ENCODE measurements at places on chromosomes 1 and 21.
A peak's percentile ranks its signal among the peaks of the same experiment; 100 is the strongest.

- no peak for DNase-seq
Measured at GRCh38 chr1:66475940-66476339, 58.0 kb upstream of the SGIP1 start.

- DNase-seq, result no peak
Measured at GRCh38 chr1:205162301-205162700, 40.5 kb upstream of the RBBP5 start.

GRCh38 chr1:117698398-117699160, 92.7 kb downstream of the TENT5C start:
- no peak for DNase-seq

DNA sequence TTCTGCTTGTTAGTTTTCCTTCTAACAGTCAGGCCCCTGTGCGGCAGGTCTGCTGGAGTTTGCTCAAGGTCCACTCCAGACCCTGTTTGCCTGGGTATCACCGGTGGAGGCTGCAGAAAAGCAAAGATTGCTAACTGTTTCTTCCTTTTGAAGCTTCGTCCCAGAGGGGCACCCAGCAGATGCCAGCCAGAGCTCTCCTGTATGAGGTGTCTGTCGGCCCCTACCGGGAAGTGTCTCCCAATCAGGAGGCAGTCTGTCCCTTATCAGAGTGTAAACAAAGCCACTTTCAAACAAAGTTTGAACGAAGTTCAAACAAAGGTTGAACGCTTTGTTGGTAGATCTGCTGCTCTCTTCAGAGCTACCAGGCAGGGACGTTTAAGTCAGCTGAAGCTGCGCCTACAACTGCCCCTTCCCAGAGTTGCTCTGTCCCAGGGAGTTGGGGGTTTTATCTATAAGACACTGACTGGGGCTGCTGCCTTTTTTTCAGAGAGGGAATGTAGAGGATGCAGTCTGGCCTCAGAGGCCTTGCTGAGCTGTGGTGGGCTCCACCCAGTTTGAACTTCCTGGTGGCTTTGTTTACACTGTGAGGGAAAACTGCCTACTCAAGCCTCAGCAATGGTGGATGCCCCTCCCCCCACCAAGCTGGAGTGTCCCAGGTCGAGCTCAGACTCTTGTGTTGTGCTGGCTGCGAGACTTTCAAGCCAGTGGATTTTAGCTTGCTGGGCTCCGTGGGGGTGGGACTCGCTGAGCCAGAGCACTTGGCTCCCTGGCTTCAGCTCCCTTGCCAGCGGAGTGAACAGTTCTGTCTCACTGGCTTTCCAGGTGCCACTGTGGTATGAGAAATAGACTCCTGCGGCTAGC, 401.8 kb downstream of the SRGAP2C start:
- DNase-seq, result no peak

- no peak for DNase-seq
Measured at GRCh38 chr21:36917471-36918158, 48.9 kb downstream of the HLCS start.

- peak; percentile 83 for DNase-seq
Measured at GRCh38 chr1:204503122-204503912, 8.7 kb upstream of the PIK3C2B start.

GRCh38 chr21:38945545-38946245, 140.0 kb downstream of the ETS2 start:
- no peak for DNase-seq

- DNase-seq, result no peak
Measured at GRCh38 chr1:197973206-197973605, 56.0 kb downstream of the LHX9 start.

- no peak for DNase-seq
Measured at GRCh38 chr1:236292425-236292824, 10.7 kb upstream of the ERO1B start.

GRCh38 chr21:44582055-44582454, 1.7 kb upstream of the KRTAP10-5 start:
- no peak for DNase-seq

DNA sequence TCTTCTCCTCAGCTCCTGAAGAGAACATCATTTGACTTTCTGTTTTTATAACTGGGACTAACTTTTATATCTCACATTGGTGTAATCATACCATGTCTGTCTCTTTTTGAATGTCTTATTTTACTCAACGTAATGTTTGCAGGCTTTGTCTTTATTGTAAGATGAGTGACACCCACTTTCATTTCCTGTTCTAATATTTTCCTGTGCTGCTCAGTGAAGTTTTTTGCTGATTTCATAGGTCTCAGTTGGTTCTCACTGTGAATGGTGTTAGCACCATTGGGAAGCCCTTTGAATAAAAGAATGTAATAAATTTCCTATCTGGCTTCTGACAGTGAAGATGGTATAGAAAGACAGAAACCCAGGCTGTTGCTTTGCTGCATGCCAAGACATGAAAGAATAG, 84.0 kb downstream of the RAVER2 start:
- DNase-seq, result peak; percentile 65

GRCh38 chr1:111142356-111142975, 2.4 kb downstream of the CEPT1 start:
- DNase-seq, result no peak

DNA sequence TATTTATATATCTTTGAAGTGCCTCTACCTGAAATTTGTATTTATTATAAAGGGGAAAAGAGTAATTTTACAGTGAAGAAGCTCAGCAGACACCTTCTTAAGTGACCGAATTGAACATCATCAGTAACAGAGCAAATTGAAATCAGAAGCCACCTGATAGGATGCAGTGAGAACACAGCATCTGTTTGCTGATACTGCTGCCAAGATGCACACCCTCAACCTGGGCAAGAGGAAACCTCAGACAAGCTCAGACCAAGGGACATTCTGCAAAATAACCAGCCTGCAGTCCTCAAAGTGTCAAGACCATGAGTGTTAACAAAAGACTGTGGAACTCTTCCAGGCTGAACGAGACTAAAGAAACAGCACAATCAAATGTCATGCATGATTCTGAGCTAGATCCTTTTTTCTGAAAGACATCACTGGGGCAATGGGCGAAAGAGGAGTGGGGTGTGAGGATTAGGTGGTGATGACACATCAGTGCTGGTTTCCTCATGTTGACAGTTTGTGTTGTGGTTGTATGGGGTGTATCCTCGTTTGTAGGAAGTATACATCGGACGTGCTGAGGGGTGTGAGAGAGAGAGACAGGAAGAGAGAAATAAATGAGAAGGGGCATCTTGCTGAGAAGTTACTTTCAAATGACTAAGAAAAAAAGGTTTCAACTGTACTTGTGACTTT, 103.7 kb downstream of the ABCA4 start:
- DNase-seq, result peak; percentile 62

GRCh38 chr1:93679546-93679945, 2.1 kb downstream of the BCAR3 start:
- no peak for DNase-seq

DNA sequence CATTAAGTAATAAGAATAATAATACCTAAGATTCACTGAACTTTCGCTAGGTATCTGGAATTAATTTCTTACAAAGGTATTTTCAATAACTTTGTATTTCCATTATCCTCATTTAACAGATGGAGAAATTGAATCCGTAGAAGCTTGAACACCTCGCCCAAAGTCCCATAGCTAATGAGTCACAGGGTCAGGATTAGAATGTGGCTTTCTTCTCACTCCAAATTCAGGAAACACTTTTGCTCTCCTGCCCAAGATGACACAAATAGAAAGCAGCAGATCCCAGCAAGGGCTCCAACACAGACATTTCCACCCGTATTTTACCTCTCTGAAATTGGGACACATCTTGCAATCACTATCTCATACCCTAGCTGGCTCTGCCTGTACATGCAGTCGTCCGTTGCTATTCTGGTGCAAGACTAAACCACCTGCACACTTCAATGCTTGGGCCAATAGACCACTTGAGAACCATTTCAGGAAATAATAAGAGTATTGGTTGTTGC, 125.9 kb upstream of the GREM2 start:
- DNase-seq, result no peak

- DNase-seq, result no peak
Measured at GRCh38 chr21:31498985-31499384, 154.9 kb upstream of the TIAM1 start.

- no peak for DNase-seq
Measured at GRCh38 chr1:168918860-168919741, 187.4 kb upstream of the ATP1B1 start.

GRCh38 chr1:185377831-185378230, 60.8 kb upstream of the IVNS1ABP start:
- DNase-seq, result no peak

GRCh38 chr1:93253516-93253915, 73.0 kb downstream of the CCDC18 start:
- no peak for DNase-seq

GRCh38 chr1:2110738-2111673, 60.8 kb downstream of the PRKCZ start:
- no peak for DNase-seq

DNA sequence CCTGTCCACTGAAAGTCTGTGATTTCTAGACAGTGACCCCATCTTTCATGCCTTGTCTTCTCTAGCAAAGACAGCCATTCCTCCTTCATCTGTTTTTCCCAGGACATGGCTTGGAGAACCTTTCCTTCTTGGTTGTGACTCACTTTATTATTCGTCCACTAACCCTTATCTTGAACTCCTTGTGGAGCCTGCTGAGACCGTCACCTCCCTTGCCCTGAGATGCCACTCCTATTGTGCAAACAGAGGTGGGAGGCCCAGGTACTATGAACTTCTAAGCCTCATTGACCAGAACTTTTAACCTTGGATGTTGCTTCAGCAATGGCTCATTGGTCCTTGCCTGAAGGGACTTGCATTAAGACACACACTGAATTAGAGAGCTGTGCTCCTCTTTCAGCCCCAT, 117.5 kb downstream of the FOXD2 start:
- DNase-seq, result no peak

- no peak for DNase-seq
Measured at GRCh38 chr1:63971557-63971956, 197.7 kb downstream of the ROR1 start.

DNA sequence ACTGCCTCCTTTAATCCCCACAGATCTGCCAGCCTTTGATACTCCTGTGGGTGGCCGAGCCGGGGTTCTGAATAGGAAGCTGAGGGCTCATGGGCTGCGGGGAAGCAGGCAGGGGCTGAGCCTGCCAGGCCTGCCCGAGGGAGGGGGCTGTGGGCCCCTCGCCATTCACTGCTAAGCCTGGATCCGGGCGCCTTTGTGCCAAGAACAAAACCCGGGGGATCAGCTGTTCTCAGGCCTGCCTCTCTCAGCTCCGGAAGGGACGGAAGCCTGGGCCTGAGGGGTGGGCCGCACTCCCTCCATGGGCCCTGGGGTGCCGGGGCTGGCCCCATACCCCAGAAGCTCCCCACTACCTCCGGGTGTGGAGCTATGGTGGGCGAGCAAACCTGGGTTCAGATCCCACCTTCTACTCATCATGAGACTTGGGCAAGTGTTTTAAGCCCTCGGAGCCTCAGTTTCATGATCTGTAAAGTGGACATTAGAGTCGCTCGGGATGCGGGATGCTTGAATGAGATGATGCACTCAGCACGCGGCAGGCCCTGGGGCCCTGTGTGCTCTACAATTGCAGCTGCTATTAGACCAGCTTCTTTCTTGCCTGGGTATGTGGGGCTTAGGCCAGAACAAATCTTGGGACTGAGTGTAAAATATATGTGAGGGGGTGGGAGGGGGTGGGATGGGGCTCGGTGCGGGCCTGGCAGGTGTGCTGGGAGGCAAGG, 19.2 kb upstream of the EPHA2 start:
- no peak for DNase-seq

GRCh38 chr1:167483790-167484189, 34.5 kb downstream of the CD247 start:
- no peak for DNase-seq

DNA sequence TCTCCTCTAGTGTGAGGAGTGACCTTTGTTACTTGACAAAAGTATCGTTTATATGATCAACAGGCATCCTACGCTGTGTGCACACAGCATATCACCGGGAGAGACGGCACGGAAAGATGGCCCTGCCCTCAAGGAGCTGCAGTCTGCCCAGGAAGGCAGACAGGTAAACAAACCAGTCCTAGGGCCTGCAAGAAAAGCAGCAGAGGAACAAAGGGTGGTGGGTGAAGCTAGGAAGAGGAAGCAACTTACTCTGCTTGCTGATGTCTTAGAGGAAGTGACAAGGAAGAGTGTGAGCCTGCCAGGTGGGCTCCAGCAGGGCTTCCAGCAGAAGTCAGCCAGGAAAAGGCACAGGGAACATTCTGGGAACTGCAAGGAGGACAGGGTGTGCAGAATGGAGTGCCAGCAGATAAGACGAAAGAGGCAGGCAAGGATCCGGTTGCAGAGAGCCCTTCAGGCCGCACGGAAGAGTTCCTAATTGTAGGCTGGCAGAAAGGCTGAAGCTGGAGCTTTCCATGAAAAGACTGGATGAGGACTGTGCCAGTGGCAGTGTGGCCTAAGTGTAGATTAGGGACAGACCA, 106.7 kb downstream of the SLC45A1 start:
- peak; percentile 64 for DNase-seq

- DNase-seq, result no peak
Measured at GRCh38 chr1:48718116-48718630, 58.5 kb downstream of the BEND5 start.

DNA sequence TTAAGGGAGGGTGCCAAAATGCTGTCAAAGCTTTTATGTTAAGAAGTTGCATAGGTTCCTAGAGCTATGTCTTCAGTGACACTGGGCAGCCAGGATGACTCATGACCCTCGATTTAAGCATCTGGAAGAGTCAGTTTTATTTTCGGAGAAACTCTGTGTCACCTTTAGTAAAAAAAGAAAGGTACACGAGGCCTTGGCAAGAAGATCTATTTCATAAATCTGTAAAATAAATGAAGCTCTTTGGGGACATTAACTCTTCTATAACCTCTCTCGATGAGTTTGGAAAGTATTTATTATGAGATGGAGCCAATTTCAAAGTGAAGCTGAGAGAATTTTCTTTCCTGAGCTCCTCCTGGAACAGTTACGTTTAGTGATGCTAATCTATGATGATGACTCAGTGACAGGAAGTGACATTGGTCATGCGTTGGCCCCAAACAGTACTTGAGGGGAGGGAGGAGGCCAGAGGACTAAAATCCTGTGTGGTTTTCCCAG, 156.5 kb downstream of the HLX start:
- peak; percentile 42 for DNase-seq

- no peak for DNase-seq
Measured at GRCh38 chr1:19337289-19337688, 25.2 kb downstream of the SLC66A1 start.

DNA sequence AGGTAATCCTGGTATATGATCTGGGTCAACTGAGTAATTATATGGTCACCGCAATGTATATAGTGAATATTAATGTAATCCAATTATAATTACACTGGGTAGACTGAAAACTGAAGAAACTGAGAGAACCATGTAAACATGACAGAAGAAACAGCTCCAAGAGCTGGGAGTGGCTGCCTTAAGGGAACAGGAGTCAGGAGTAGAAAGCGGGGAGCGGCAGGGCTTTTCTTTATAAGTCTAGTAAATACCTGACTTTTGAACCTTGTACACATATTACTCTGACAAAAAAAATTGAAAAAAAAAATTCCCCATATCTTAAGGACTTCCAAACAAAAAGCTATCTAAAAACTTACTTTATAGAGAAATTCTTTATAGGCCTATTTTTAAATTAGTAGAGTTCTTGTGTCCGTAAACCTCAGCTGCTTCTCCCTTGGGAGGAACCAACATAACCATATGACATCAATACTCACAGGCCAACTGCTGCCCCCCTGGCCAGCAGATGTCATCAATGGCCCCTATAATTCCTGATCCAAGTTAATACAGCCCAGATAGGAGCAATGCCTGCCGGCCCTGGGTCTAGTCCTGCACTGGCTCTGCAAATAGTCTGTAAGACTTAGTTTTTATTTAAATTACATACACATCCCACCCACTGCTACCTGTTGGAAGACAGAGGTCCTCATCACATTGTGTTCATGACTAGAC, 33.8 kb downstream of the THAP3 start:
- DNase-seq, result no peak

- no peak for DNase-seq
Measured at GRCh38 chr1:17599291-17599953, 59.9 kb downstream of the ARHGEF10L start.

- DNase-seq, result no peak
Measured at GRCh38 chr1:55931081-55931940, 648.1 kb downstream of the PLPP3 start.
